Activated naive CD4-positive, alpha-beta T cell treated with anti-CD3 and anti-CD28 coated beads, Interleukin-2, amount 50 U/mL, for 72 hours (primary cell): ENCODE measurements at places on chromosomes 5 and 9.

- DNase-seq: no peak
Measured at GRCh38 chr9:84894859-84895258, 225.3 kb downstream of the NTRK2 start.

DNA sequence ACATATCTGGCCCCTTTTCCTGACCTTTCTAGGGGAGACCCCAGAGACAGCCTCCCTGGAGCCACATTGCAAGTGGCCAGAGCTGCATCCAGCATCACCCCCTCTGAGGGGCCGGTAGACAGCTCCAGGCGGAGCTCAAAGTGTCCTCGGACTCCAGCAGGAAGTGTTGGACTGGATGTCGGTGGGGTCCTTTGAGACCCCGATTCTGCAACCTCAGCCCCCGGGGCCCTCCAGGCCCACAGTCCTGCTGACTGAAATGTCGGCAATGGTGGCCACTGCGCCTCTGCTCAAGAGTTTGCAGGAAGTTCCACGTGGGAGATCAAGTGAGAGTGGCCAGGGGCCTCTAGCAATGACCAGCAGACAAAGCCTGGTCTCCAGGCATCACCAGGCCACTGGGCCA lies 115.9 kb upstream of the FOXD4L5 start:
- DNase-seq: no peak

GRCh38 chr5:123936548-123936947 lies 424.6 kb downstream of the CSNK1G3 start:
- no peak for DNase-seq

- no peak for DNase-seq
Measured at GRCh38 chr9:2613730-2614271, 7.8 kb upstream of the VLDLR start.

- no peak for DNase-seq
Measured at GRCh38 chr5:77294185-77294584, 83.7 kb downstream of the PDE8B start.

DNA sequence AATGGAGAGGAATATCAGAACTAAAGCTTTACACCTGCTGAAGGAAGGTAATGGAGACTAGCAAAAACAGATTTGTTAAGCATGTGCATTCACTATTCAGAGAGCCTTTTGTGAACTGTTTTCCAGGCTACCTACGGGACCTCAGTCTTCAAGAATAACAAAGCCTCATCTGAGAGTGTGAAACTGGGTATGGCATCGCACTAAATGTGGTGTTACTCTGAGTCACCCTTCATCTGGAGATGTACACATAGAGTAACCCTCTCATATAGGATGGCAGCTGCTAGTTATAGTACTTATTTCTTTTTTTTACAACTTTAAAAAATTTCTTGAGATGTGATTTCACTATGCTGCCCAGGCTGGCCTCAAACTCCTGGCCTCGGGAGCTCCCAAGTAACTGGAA lies 306.8 kb downstream of the ZNF608 start:
- no peak for DNase-seq

- no peak for DNase-seq
Measured at GRCh38 chr9:84145780-84146179, 165.2 kb downstream of the RMI1 start.

DNA sequence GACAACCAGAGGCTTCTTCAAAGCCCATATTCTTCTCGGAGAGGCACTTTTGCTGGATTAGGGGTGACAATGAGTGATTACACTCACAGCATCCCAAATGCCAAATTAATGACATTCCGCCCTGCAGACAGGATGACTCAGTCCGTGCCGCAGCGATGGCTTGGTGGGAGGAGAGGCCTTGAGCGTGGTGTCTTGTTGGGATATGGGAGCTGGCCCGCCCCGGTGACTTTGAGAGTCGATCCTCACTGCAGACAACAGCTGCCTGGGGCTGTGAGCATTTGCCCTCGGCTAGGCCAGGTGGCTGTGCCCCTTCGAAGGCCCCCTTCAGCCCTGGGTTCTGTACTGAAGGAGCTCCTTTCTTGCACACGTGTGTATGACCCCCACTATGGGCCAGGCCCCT lies 29.8 kb downstream of the OLFM1 start:
- no peak for DNase-seq

DNA sequence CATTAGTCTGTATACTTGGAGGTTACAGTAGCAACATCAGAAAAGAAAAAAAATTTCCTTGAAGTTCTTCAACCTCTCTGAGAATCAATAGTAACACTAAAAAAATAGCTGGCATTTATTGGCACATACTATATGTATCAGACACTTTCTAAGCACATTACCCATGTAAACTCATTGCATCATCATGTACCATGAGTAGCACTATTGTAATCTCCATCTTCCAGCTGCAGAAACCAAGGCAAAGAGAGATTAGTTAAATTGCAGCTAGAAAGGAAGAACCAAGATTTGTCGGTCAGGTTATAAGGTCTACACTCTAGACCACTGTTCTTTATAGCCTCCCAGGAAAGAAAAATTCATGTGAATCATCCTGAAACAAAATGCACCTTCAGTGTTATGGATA lies 31.4 kb upstream of the RAB3C start:
- DNase-seq: no peak

DNA sequence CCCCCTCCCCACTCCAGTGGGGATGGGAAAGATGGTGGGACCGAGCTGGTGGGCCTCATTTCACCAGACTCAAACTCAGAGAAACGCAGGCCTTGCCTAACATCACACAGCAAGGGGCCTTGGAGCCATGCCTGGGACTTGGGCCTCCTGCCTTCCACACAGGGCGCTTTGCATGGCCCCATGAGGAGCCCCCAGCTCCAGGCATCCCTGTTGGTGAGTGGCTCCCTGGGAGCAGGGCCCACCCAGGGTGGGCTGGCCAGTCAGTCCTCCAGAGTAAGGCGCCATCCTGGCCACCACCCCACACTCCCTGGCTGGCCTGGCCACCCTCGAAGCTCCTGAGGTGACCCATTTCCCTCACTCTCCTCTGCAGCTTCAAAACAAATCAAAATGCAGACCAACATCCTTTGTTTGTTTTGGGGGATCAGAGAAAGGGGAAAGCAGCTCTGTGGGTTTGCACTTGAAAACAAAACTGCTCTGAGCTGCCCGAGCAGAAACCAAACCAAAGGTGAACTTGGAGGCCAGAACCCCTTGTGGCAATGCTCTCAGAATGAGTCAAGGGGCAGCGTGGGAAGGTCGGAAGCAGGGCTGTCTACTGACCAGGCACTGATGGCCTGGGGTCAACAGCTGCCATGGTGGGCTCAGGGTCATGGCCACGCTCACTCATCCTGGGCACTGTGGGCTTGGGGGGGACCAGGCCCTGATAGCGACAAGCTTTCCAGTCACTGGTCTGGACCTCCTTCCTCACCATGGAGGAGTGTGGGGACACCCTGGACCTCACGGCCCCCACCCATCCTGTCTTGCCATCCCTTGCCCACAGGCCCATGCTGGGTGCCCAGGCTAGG lies 37.0 kb upstream of the VDAC1 start:
- DNase-seq: no peak

DNA sequence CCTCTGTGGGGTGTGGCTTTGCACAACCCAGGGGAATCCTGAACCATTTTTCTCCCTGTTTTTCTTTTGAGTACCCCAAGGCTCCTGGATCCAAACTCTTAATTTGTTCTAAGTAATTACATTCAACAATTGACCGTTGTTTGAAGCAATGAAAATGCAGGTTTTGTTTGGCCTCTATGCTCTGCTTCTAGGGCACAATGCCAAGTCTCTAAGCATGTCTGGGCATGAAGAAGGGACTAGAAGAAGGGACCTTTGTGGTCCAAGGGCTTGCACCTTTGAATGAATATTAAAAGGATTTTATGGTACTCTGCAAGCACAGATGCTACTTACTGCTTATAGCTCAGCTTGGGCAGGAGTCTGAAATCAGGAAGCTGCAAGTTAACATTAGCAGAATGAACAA lies 6.6 kb upstream of the ENC1 start:
- no peak for DNase-seq

- DNase-seq: peak; percentile 72
Measured at GRCh38 chr5:170254056-170254455, 21.3 kb downstream of the C5orf58 start.

DNA sequence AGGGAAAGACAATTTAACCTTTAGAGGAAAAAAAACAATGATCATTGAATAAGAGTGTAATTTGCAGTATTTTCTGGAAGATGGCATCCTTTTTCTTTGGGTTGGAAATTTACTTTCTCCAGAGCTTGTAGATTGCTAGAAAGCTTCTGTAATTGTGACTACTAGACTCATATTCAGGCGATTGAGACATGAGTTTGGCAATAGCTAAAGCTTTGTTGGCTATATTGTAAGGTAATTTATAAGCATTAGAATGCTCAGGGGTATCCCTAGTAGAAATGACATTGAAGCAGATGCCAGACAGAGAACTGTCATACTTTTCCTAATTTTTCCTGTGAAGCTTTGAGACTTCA lies 115.3 kb downstream of the UNC13B start:
- no peak for DNase-seq

- no peak for DNase-seq
Measured at GRCh38 chr9:70060883-70061507, 17.3 kb downstream of the MAMDC2 start.

DNA sequence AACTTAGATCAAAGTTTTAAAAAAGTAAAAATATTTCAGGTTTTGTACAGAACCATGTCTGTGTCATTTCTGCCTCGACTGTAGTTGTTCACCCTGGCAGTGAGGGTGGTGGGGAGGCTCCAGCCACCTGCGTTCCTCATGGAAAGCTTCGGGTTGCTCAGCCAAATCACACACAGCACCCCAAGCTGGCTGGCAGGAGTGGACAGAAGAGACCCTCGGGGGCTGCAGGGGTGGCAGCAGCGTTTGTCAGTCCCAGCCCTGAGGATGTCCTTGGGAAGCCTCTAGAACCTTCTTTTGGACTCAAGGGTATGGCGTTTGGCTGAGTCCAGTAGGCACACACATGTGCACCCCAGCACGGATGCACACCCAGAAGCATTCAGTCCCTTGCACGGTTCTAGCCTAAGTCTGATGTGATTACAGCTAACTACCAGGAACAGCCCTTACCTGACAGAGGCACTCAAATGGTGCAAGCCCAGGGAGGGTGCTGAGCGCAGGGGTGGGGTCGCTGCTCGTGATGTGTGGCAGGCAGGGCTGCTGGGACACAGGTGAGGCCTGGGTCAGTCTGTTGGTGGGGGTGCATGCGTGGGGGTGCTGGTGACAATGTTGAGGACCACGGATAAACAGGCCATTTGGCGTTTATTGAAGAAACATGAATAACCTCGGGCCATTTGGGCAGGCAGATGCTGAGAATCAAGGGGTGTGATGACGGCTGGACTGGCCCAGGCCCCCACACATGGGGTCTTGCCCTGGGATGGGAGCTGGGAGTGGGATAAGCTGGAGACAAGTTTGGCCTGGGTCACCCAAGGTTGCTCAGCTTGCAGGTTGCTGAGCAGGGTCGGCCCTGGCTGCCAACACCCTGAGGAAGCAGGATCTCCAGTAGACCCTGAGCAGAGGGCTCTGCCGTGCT lies 103.4 kb downstream of the PHF2 start:
- DNase-seq: peak; percentile 44

- no peak for DNase-seq
Measured at GRCh38 chr9:96129747-96130146, 172.2 kb downstream of the HSD17B3 start.

DNA sequence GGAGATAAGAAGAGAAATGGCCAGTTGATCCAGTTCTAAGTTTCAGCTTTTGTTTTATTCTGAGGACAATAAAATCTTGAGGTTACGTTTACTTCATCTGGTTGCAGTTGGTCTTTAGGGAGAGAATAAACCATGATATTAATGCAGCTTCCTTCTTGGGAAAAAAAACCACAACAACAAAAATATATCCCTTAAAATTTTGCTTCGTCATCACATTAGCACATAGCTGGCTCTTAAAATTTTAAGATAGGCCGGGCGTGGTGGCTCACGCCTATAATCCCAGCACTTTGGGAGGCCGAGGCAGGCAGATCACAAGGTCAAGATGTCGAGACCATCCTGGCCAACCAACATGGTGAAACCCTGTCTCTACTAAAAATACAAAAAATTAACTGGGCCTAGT lies 86.4 kb downstream of the EQTN start:
- no peak for DNase-seq

- DNase-seq: no peak
Measured at GRCh38 chr5:116365006-116365496, 209.6 kb downstream of the SEMA6A start.

DNA sequence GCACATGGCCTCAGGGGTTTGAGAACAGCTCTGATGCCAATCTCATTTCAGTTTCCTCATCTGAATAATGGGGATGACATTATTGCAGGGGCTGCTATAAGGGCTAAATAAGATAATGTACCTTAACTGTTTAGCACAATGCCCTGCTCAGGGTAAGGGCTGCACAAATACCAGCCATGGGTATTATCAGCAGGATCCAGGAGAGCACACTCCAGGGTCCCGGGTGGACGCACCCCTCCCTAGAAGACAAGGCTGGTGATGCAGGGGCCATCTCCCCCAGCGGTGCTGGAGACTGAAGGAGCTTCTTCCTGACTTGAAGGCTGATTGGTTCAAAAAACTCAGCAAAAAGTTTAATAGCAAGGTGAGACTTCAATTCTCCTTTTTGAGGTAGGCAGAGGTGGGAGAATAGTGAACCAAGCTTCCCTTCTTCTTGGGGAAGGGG lies 2.7 kb upstream of the CXXC5 start:
- no peak for DNase-seq
